AG08395 (cell line): ENCODE measurements at places on chromosomes 13 and 19.
A peak's percentile ranks its signal among the peaks of the same experiment; 100 is the strongest.

- DNase-seq = no peak
Observed at GRCh38 chr13:112254900-112255299, 121.3 kb upstream of the SPACA7 start.

GRCh38 chr19:51784922-51785690 is 9.9 kb upstream of the FPR3 start:
- DNase-seq = peak; percentile 74

- DNase-seq = no peak
Observed at GRCh38 chr19:39967561-39967960, 3.4 kb upstream of the PSMC4 start.

DNA sequence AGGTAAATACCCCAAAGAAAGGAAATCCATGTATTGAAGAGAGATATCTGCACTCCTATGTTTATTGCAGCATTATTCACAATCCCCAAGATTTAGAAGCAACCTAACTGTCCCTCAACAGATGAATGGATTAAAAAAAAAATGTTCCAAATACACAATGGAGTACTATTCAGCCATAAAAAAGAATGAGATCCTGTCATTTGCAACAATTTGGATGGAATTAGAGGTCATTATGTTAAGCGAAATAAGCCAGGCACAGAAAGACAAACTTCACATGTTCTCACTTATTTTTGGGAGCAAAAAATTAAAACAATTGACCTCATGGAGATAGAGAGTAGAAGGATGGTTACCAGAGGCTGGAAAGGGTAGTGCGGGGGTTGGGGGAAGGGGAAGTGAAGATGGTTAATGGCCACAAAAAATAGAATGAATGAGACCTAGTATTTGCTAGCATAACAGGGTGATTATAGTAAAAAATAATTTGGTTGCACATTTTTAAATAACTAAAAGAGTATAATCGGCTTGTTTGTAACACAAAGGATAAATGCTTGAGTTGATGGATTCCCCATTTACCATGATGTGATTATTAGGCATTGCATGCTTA is 9.7 kb upstream of the ZNF709 start:
- no peak for DNase-seq

- DNase-seq = no peak
Observed at GRCh38 chr13:20716951-20717350, 13.5 kb downstream of the IL17D start.

DNA sequence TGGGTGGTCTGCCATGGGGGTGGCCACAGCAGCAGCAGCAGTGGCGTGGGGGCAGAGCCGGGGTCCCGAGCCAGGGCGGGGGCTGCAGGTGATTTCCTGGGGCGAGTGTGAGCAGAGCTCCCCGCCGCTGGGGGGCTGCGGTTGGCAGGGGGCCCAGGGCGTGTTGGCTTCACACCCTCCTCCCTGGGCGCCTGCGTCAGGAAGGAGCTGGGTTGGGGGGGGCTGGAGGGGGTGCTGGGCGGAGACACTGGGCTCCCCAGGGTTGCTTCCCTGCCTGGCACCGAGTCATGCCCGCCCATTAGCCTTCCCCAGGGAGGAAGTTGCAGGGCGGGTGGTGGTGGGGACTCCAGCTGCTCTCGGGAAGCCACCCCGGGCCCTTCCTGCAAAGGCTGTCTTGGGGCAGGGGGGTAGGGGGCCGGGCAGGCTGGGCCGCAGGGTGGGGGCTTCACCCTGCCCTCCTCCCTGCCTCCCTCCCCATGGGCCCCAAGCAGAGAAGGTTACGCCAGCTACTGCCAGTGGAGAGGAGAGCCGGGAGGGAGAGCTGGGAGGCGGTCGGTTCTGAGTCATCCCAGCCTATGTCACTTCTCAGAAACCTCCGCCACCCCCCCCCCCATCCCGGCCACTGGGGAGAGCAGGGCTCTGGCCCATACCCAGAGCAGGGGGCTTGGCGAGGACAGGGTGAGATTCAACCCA is 4.6 kb downstream of the MIDN start:
- DNase-seq = peak; percentile 83

- no peak for DNase-seq
Observed at GRCh38 chr13:86445672-86446071, 646.5 kb upstream of the SLITRK6 start.

GRCh38 chr13:61777271-61777670 is 361.6 kb upstream of the PCDH20 start:
- no peak for DNase-seq

DNA sequence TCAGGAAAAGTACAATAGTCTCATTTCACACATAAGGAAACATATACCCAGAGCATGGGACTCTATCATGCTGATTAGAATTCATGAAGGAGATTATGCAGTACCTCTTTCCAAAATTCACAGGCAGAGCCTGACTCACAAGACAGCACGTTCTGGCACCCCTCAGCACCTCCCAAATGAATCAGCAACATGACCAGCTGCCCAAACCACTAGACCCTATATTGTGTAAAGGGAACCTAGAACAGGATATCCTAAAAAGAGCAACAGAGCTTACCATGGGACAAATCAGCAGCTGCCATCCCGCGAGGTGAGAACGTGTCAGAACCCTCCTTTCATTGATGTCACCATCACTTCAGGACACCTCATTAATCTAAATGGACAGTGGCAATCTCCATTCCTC is 2.5 kb downstream of the ZNF426 start:
- no peak for DNase-seq

GRCh38 chr19:1062387-1063029 is 4.5 kb upstream of the ARHGAP45 start:
- DNase-seq = no peak

- DNase-seq = no peak
Observed at GRCh38 chr13:111855191-111855590, 211.8 kb upstream of the SOX1 start.

DNA sequence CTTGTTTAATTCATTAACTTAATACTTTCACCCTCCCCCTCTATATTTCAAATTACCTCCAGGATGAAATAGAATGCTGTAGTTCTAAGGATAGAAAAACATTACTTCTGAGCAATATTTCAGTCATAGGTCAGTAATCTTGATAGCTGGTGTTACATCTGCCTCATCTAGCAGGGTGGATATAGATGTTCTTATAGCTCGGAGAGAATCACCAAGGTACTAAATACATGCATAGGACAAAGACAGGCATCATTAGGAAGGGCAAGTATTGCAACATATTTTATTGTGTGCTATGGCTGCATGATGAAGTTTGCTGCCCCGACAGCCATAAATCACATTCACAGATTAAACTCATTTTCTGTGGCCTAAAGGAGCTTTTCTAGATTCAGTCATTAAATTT is 601.0 kb downstream of the FGF9 start:
- no peak for DNase-seq

DNA sequence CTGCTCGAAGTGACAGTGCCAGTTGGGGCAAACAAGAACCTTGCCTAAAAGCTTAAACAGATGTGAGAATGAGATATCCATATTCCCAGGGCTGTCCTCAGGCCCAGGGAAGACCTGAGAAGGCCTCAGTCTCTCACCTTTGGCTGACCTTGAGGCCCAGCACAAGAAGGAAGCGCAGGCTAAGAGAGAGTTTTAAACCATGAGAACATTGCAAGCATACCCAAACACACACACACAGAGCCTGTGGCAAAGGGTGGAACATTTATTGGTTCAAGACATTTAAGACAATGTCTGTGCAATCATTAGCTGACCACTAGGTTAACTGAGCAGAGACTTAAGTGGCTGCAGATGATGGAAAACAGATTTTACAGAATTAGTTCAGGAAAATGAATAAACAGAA is 248.2 kb downstream of the NBEA start:
- DNase-seq = peak; percentile 11

DNA sequence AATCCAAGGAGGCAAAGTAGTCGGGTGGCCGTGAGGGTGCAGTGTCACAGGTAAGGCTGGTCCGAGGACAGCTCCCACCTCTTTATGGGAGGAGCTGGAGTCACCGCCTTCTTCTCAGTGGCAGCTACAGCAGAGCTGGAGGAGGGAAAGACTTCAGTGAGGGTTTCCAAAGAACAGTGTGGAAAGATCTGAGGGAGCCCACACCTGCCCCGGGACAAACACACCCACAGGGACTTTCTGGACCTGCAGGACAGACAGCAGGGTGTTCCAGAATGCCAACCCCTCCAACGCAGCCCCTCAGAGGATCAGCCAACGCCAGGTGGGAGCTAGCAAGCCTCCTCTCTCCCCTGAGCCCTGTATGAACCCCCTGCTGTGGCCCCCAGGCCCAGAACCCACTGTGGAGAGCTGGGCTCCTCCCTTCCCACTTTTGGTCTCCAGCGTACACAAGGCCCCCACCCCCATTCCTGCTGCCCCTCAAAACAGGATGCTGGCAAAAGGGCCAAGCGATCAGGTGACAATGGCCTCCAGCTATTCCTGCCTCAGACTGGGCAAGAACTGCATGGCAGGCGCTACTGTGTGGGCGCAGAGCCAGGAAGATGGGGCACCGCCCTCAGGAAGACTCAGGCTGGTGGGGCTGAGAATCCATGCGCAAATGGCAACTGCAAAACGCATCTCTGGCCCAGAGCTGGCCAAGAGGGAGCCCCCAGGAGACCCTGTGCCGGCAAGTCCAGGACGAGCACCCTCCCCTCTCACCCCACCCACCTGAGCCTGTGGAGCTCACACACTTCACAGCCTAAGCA is 3.5 kb upstream of the CD320 start:
- no peak for DNase-seq

- peak; percentile 79 for DNase-seq
Observed at GRCh38 chr13:50357586-50358118, 342.4 kb downstream of the KCNRG start.

DNA sequence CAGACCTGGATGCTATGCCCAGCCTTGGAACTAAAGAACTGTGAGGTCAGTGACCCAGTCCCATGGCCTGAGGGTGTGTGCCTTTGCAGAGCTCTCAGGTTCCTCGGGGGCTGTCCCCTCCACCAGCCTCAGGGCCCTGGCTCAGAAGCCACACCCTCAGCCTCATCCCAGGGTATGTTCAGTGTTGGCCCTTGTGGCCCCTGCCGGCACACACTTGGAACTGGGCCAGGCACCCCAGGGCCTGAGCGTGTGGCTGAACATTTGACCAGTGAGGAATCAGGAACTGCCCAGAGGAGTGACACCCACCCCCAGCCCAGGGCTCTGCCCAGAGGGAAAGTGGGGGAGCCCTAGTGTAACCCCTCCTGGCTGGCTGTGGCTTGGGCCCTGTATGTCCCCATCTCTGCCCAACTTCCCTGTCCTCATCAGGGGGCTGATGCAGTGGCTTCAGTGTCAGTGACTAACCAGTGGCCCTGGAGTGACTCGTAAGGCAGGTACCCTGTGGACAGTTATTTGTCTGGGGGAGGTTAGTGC is 10.0 kb downstream of the NKPD1 start:
- DNase-seq = no peak
